ENCODE measurements at places on chromosomes 13 and 19.

DNA sequence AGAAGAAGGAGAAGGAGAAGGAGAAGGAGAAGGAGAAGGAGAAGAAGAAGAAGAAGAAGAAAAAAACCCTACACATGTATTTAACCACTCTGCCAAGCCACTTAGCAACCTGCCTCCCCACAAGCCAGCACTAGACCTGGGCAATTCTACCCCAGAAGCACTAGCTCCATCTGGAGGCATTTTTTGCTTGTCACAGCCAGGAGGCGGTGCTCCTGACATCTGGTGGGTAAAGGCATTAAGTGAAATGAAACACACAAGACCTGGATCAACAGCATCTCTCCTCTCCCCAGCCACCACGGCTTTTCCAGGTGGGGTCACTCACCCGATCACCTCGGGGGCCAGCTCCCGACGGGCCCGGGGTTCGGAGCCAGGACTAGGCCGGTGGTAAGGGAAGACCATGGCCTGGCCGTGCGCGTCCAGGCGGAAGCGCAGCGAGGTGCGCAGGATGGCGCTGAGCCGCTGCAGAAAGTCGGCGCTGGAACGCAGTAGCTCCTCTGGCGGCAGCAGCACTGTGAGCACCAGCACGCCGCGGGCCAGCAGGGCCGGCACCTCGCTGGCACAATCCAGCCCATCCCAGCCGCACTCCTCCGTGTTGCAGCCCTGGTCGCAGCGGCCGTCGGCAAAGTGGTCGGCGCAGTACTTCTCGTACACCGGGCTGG is 26.9 kb downstream of the NOTCH3 start:
- DNase-seq = peak; percentile 32
- no peak overlapping the region for H3K4me3 ChIP-seq
- peaks cover 4% of the 10 kb centered on the region for H3K4me1 ChIP-seq
- peaks cover 11% of the 10 kb centered on the region for H3K27me3 ChIP-seq
- H3K36me3 ChIP-seq = no peaks in the 10 kb centered on the region
- no peak overlapping the region for H3K27ac ChIP-seq

DNA sequence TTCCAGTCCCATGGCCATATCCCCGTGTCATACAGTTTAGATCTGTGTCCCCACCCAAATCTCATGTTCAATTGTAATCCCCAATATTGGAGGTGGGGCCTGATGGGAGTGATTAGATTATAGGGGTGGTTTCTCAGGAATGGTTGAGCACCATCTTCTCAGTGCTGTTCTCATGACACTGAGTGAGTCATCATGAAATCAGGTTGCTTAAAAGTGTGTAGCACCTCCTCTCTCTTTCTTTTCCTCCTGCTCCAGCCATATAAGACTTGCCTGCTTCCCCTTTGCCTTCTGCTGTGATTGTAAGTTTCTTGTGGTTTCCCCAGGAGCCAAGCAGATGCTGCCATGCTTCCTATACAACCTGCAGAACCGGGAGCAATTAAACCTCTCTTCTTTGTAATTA is 197.8 kb downstream of the NALCN start:
- H3K4me3 ChIP-seq = no peak overlapping the region
- no peaks in the 10 kb centered on the region for H3K4me1 ChIP-seq
- no peak for DNase-seq
- H3K36me3 ChIP-seq = no peaks in the 10 kb centered on the region
- no peak overlapping the region for H3K27ac ChIP-seq

GRCh38 chr13:93336728-93337127 is 110.1 kb downstream of the GPC6 start:
- H3K4me1 ChIP-seq = no peaks in the 10 kb centered on the region
- no peak overlapping the region for H3K27ac ChIP-seq
- no peaks in the 10 kb centered on the region for H3K27me3 ChIP-seq
- H3K36me3 ChIP-seq = no peaks in the 10 kb centered on the region
- no peak overlapping the region for H3K4me3 ChIP-seq

GRCh38 chr13:78265098-78265497 is 338.3 kb downstream of the POU4F1 start:
- no peaks in the 10 kb centered on the region for H3K4me1 ChIP-seq
- no peak for DNase-seq
- H3K27me3 ChIP-seq = no peaks in the 10 kb centered on the region

DNA sequence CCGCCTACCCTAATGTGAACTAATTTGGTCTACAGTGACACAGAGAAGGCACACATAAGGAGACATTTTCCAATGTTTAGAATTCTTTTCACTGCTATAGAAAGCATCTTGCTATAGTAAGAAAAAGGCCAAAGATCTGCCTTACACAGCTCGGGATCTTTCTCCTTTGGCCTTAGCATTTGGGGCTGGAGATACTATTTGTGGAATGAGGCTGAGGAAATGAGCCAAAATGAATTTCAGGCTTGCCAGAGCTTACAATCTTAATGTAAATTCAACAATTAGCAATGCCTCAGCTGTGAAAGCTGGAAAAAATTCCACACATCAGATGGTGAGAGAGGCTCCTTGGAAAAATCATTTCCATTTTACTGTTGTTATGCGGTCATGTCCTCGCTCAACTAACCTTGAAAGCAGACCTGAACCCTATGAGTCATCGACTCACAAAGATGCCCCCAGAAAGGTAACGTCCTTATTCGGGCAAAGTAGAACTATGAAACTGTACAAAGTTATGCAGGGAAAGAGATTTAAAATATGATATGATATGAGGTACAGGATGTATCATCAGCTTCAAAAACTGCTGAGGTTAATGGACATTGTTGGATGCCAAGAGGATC is 324.5 kb upstream of the NBEA start:
- H3K36me3 ChIP-seq = no peaks in the 10 kb centered on the region
- no peak for DNase-seq
- no peaks in the 10 kb centered on the region for H3K27me3 ChIP-seq
- H3K27ac ChIP-seq = no peak overlapping the region
- no peak overlapping the region for H3K4me3 ChIP-seq

DNA sequence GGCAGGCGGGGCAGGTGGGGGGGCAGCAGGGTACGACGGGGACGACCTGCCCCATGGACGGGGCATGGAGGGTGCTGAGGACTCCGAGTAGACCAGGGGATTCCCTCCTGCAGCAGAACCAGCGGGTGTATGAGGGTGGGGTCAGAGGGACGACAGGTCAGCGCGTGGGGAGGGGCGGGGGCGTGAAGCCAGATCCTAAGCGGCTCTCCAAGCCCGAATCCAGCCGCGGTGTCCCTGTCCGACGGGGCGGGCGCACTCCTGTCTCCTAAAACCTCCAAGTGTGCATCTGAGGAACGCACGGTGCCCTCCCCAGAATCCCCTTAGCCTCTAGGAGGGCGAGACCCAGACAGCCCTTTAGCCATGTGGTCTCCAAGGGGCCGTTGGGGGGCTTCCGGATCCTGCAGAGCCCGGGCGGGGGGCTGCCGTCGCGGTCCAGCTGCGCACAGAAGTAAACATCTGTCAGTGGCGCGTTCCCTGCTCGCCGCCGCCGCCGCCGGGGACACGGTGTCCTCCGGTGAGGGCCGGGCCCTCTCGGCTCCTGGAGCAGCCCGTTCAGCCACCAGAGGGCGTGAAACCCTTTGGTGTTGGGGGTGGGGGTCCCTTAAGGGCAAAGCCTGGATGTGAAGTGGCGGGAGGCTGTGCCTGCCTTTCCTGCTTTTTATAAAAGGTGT is 730 bp downstream of the NRTN start:
- peaks cover 22% of the 10 kb centered on the region for H3K4me1 ChIP-seq
- no peaks in the 10 kb centered on the region for H3K36me3 ChIP-seq
- peak overlapping the region; percentile 52 for H3K4me3 ChIP-seq
- H3K27me3 ChIP-seq = peaks cover 18% of the 10 kb centered on the region
- no peak overlapping the region for H3K27ac ChIP-seq
- peak; percentile 73 for DNase-seq

DNA sequence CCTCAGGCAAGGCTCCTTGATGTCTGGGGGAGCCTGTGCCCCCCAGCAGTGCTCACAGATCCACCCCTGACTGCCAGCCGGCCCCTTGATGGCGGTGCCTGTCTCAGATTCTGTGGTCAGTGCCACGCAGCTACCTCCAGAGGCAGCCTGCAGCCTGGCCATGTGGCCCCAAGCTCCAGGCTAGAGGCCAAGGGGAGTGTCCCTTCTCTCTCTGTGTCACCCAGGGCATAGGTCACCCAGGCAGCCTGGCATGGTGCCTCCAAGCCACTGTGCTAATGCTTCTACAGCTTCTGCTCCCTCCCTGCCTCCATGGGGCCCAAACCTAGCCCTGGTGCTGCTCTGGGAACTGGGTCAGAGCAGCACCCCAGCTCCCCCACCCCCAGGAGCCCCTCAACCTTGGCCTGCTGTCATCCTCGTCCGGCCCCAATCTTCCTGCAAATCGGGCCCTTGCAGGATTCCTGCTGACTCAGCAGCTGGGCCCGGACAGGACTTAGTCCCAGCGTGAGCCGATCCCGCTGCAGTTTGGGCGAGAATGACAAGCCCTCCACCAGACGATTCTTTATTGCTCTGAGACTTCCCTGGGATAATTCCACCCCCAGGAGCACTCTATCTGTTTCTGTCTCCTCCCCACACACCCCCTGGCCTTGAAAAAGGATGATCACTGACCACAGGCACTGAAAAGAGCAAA is 2.8 kb upstream of the ARL11 start:
- DNase-seq = no peak
- no peaks in the 10 kb centered on the region for H3K27me3 ChIP-seq
- no peaks in the 10 kb centered on the region for H3K36me3 ChIP-seq
- H3K27ac ChIP-seq = no peak overlapping the region
- no peak overlapping the region for H3K4me3 ChIP-seq

All from activated CD8-positive, alpha-beta T cell treated with anti-CD3 and anti-CD28 coated beads for 36 hours (primary cell).